ENCODE measurements at places on chromosomes 7 and 10.

GRCh38 chr10:61066661-61067344, 122.8 kb upstream of the RHOBTB1 start:
- DNase-seq, result no peak

DNA sequence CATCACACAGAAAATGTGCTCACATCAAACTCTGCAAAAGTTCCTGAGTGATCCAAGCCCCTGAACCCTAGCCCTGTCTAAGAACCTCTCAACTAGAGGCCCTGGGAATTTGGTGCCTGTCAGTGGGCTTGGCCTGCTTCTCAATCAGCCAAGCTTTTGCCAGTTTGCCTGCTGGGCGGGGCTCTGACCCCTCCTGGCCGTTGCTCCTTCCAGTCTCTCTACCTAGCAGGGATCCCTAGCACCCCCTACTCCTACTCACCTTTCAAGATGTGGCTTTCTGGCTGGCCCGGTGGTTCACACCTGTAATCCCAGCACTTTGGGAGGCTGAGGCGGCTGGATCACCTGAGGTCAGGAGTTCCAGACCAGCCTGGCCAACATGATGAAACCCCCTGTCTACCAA, 2.1 kb downstream of the KLRG2 start:
- DNase-seq, result no peak

DNA sequence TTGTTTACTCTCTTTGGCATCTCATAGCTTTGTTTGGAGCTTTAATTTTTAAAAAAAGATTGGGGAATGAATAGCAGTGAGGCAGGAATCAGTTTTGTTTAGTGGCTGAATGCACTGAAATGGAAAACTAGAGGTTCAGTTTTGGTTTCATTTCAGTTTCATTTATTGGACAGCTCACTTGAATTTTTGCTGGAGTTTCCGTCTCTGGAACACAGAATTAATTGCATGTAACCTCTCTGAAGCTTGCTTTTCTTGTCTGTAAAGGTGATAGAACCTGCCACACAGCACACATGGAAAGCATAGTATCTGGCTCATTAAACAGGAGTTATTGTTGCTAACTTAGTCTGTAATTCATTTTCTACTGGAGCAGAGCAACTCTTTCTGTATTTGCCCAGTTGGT, 7.1 kb downstream of the GRM8 start:
- no peak for DNase-seq

- no peak for DNase-seq
Measured at GRCh38 chr7:94996369-94996768, 89.0 kb downstream of the PPP1R9A start.

DNA sequence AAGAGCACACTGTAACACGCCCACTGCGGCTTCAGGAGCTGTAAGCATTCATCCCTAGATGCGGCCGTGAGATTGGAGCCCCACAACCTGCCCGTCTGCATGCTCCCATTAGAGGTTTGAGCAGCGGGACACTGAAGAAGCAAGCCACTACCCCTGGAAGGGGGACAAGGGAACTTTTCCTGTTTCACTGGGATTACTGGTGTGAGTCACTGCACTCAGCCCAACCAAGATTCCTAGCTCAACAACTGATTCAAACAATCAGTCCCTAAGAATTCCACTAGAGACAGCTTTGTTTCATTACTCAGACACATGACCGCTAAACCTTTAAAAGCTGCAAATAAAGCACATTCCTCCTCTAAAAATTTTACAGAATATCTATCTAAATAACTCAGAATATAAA, 69.8 kb downstream of the ORC5 start:
- DNase-seq, result peak; percentile 68

DNA sequence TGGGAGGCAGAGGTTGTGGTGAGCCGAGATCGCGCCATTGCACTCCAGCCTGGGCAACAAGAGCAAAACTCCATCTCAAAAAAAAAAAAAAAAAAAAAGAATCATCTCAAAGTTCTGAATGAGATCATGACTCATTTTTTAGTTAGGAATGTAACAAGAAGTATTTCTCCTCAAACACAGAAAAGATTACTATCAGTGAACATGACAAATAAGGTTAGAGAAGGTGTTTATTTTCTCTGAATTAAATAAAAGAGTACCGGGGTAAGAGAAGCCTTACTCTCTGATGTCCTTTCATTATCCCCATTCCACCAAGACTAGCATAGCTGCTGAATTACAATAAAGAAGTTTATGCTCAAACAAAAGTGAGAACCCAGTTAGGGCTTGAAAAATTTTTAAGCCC, 50.1 kb downstream of the IPMK start:
- DNase-seq, result peak; percentile 29

GRCh38 chr7:19146699-19147098, 1.5 kb upstream of the FERD3L start:
- peak; percentile 46 for DNase-seq

- DNase-seq, result no peak
Measured at GRCh38 chr10:133115453-133115842, 27.7 kb downstream of the ADGRA1 start.

- DNase-seq, result no peak
Measured at GRCh38 chr10:103651783-103652476, 158.4 kb downstream of the NEURL1 start.

DNA sequence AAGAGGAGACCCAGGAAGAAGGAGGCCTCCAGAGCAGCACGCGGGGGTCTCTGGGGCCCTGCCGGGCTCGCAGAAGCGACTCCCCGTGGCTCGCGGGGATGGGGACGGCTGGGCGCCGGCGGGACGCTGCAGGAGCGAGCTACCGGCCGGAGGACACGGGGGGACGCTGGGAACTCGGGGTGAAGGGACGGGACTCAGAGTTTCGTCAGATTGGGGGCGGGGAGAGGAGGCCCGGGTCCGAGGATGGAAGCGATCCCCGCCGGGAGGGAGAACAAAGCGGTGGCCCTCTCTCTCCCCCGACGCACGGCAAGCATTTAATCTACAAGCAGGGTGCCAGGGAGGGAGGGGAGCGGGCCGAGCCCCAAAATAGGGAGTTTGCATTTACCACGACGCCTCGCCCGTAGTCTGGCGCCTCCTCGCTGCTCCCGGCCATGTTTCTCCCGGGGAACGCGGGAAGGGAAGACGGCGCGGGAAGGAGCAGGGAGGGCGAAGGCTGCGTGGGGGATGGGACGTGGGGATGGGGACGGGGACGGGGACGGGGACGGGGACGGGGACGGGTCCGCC, at the start of gene PRTFDC1:
Gene PRTFDC1, minus strand, starts transcription at position 464 of the 564 bp plus-strand sequence. Its CDS starts 31 bp downstream, at position 433.
- no peak for DNase-seq

DNA sequence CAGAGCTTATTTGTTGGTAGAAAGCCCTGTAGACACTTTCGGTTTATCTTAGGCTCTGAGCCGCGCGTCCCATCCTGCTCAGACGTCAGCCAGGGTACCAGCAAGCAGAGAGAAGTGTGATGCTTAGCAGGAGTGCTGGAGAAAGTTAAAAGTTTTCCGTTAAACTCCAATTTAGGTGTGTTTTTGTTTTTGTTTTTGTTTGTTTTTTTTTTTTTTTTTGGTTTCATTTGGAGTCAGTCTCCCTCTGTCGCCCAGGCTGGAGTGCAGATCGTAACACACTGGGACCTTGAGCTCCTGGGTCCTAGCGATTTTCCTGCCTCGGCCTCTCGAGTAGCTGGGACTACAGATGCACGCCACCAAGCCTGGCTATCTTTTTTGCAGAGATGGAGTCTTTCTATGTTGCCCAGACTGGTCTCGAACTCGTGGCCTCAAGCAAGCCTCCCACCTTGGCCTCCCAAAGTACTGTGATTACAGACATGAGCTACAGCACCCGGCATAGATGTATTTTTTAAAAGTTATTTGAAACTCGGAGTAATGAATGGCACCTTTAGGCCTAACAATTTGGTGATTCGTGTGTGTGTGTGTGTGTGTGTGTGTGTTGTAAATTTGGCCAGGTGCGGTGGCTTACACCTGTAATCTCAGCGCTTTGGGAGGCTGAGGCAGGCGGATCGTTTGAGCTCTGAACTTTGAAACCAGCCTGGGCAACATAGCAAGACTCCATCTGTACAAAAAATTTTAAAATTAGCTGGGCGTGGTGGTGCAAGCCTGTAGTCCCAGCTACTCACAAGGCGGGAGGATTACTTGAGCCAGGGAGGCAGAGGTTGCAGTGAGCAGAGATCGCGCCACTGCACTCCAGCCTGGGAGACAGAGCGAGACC, 1.3 kb upstream of the HIP1 start:
- DNase-seq, result no peak

DNA sequence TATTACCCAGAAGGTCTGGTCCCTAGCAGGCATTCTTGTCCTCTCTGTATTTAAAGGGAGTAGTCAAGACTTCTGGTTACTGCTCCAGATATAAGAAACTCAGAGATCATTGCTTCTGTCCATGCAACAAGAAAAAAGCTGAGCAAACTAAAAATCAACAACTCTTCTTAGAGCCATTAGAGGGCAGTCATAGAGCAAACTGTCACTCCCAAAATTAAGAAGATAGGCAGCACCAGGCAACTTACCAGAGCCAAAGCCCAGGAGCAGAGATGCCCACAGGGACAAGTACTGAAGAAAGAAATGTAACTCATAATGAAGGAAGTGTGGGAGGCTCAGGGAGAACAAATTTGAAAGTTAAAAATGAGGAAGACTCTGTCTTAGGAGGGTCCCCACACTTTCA, 472.9 kb upstream of the COBL start:
- no peak for DNase-seq

- DNase-seq, result no peak
Measured at GRCh38 chr10:43373461-43373860, 2.0 kb downstream of the FXYD4 start.

- no peak for DNase-seq
Measured at GRCh38 chr7:84985073-84985784, 201.6 kb downstream of the SEMA3D start.

DNA sequence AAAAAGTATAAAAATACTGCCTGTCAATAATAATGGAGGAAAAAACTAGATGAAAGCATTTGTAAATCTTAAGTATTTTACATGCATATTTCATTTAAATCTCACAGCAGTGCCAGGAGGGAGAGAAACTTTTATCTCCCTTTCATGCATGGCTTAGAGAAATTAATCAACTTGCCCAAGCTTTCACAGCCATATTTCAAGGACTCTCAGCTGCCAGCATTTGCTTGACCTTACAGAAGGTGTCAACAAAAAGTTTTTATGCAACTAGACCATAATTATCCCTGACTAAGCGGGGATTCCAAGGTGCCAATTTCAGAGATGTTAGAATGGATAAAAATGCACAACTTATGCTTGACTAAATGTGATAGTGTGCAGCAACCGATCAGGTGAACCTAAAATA, 125.4 kb downstream of the ZFAND4 start:
- no peak for DNase-seq

GRCh38 chr10:113390896-113391295, 162.0 kb upstream of the HABP2 start:
- no peak for DNase-seq

DNA sequence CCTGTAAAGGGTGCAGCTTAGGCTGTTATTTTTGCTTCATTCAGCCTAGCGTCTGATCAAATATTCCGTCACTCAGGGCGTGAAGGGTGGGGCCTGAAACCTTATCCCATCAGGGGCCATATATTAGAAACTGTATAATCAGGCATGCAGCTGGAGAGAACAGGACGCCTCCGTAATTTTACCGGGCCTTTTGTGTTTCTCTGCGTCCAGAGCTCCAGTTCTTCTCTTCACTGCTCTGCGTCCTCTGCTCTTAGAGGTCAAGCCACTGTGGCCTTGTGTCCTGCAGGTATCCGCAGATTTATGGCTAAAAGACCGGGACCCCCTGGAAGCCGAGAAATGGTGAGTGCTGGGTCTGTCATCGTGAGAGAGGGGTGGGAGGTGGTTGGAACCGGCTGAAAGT, at the start of gene ZNF735:
Gene ZNF735, plus strand, starts transcription at position 301 of the 400 bp plus-strand sequence. Its CDS starts 0 bp downstream, at position 301.
- DNase-seq, result no peak

GRCh38 chr10:111207500-111207899, 130.7 kb downstream of the ADRA2A start:
- DNase-seq, result no peak

- DNase-seq, result no peak
Measured at GRCh38 chr7:139523199-139523941, at the start of gene CLEC2L. Gene CLEC2L (plus strand): TSS chr7:139523685. CDS start chr7:139523928, 243 bp downstream.

DNA sequence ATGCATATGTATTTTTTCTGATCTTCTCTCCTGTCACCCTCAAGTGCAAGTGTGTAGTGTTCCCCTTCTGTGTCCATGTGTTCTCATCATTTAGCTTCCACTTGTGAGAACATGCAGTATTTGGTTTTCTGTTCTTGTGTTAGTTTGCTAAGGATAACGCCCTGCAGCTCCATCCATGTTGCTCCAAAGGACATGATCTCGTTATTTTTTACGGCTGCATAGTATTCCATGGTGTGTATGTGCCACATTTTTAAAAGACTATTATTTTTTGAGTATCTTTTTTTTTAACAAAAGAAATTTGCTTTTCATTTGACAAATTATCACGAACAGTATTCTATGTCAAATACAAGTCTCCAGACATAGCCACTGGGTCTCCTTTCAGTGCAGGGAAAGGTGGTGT, 110.1 kb upstream of the ZNF746 start:
- no peak for DNase-seq

- DNase-seq, result no peak
Measured at GRCh38 chr7:3107889-3108570, 64.4 kb upstream of the CARD11 start.

DNA sequence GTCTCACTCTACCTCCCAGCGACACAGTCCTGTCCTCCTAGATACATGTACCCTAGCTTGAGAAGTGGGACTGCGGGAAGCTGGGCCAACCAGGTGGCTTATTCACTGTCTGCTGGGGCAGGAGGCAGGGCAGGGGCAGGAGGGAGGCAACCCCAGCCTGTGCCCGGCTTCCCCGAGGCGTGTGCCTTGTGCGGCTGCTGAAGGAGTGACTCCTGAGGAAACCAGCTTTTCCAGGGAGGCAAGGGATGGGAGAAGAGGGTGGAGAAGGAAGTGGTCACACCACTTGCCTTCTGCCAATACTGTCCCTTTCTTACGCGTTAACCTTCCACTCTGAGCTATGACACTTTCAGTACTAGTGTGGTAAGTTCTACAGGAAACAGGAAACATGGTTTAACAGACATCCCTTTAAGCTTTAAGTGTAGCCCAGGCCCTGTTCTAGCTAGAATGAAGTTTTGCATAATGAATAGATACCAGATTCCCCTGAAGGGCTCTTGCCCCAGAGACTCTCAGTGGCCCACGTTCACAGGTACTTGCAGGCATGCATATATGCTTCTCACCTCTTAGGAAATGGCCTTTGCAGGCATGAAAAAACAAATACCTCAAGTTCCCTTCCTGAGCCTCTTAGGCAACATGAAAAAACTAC, 40.6 kb downstream of the SYPL1 start:
- DNase-seq, result no peak

GRCh38 chr7:101911800-101912715, 94.6 kb downstream of the CUX1 start:
- peak; percentile 30 for DNase-seq

- no peak for DNase-seq
Measured at GRCh38 chr10:21314906-21315644, 210.4 kb downstream of the SKIDA1 start.

GRCh38 chr7:138304071-138304320, 156.1 kb upstream of the TRIM24 start:
- DNase-seq, result no peak

Measured in fibroblast of upper back skin (primary cell).